ENCODE measurements at places on chromosomes 7 and 10.
A peak's percentile ranks its signal among the peaks of the same experiment; 100 is the strongest.

DNA sequence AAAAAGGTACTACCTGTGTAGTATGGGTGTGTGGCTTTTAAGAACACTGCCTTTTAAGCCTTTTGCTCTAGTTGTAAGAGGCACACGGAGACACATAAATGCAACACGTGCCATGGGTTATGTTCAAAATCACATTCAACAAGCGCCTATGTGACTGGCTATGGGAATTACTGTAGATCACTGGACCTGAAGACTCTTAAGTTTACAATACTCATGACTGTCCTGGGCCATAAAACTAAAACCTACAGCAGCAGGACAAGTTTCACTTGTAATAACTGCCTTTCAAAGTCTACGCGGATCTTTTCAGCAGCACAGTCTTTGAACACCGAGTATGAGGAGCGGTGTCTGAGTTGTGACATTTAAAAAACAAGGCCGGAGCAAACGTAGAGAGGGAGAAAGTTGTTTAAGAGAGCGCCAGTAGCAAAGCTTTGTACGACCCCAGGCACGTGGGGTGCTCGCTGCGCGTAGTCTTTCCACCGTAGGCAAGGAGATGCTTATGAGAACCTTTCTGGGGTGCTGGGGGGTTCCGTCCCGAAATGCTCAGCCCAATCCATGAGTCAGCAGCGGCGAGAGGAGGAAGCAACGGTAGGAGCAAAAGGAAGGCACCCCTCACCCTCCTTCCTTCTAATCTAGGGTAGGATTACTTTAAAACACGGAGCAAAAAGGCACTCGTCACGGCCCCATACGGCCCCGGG, 662 bp downstream of the DNAJC2 start:
- DNase-seq: peak; percentile 65

DNA sequence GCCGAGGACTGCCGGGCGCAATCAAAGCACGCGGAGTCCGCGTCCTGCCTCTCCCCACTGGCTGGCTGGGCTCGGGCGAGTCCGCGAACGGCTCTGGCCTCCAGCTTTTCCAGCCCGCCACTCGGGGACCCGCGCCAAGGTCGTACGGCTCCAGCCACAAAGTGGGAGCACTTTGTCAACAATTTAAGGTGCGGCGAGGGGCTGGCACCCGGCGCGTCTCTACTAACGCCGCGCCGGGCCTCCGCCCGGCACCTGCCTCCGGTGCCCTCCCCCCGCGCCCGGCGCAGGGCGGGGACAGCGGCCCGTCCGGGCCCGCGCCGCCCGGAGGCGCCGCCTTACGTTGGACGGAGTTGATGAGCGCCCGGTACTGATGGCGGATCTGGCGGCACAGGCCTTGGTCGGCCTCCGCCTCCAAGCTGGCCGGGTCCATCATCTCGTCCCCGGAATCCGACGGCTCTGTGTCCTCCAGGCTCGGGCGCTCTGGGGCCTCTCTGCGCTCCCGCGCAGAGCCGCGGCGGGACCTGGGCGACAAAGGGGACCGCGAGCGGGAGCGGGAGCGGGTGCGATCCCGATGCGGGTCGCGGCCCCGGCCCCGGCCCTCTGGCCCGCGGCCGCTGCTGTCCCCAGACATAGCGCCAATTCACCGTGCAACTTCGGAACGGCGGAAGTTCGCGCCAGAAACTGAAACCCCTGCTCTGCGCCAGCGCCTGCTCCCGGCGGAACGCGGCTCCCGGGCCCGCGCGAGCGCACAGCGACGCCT, at the start of gene NSMCE4A:
TSS of gene NSMCE4A (minus strand) at position 683 of the 760 bp plus-strand sequence. CDS start at position 631, 52 bp downstream.
- peak; percentile 87 for DNase-seq

DNA sequence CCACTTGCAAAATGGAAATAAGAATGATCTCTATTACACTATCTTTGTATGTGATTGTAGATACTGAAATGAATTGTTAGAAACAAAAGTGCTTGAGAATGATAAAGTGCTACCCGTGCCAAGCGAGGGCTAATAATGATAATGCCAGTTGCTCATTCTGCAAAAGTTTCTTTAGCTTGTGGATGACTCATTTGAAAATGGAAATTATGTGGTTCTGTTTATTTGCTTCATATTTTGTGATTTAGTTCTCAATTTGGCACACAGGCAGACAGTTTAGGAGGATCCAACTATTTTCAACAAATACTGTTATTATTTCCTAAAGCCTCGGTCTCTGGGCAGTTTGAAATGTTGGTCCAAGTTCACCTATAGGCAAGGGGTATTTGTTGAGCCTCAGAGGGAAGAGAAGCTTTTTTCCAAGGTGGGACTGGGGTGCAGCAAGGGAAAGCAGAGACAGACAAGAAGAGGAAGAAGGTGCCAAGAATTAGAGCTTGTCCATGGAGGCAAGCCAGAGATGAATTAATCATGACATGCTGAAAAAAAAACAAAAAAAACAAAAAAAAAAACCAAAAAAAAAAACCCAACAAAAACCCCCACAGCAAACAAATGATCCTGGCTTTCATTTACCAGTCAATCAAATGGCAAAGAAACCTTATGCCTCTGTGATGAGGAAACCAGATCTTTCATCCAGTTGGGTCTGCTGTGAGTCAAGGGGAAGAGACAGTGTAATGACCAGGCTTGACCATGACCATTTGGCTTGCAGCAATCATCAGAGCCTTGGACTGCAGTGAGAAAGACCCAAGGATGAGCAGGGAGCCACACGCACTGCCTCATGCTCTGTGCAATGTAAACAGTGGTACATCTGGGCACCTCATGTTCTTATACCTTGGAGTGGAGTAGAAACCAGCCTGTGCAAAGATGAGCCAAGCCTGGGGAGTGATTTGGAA, 285.0 kb upstream of the HABP2 start:
- no peak for DNase-seq

- no peak for DNase-seq
These were observed at the start of gene ZNF746 for GRCh38 chr7:149497467-149498261. TSS of gene ZNF746 (minus strand) at chr7:149497809. CDS start at chr7:149497536, 273 bp downstream.

DNA sequence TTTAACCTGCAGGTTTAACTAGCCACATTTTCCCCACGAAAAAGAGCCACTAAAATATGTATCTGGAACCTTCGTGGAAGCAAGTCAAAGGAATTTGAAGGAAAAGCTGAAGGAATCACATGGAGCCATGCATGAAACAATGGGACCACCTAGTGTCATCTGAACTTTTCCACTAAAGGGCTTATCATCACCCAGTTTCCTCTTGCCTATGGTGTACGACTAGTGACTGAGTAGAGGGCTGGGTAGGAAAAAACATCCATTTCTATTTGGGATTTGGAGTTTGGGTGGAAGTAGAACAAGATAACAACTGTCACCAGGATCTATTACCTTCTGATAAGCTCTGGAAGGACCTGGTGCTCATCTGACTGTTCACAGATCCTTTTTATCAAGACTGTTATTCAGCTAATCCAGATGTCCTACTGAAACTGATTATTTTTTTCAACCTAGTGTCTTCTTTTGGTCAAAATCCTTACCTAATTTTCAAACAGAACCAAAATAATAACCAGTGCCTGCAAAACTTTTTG, 153.2 kb upstream of the COL1A2 start:
- no peak for DNase-seq

- no peak for DNase-seq
These were observed 3.1 kb downstream of the AASS start for GRCh38 chr7:122140918-122141317.

- no peak for DNase-seq
These were observed 132.1 kb downstream of the CSTF2T start for GRCh38 chr10:51567271-51567670.

DNA sequence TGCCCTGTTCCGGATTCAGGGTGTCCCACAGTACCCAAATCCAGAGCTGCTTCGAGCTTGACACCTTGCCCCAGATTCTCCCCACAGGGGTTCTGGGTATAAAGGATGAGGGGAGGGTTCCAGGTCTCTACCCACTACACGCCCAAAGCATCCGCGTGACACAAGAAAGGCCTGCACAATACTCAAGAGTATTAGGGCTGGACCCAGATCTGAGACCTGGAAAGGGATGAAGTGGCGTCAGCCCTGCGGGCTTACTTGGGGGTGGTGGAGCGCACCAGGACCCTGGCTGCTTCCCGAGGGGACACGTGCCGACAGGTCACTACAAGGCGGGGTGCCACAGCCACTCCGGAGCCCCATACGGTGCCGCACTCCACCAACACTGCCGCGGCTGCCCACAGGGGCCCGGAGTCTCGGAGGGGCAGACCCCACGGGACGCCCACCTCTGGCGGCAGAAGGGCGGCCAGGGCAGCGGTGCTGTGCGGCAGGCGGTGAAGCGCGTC, 1.3 kb downstream of the TYSND1 start:
- peak; percentile 79 for DNase-seq

DNA sequence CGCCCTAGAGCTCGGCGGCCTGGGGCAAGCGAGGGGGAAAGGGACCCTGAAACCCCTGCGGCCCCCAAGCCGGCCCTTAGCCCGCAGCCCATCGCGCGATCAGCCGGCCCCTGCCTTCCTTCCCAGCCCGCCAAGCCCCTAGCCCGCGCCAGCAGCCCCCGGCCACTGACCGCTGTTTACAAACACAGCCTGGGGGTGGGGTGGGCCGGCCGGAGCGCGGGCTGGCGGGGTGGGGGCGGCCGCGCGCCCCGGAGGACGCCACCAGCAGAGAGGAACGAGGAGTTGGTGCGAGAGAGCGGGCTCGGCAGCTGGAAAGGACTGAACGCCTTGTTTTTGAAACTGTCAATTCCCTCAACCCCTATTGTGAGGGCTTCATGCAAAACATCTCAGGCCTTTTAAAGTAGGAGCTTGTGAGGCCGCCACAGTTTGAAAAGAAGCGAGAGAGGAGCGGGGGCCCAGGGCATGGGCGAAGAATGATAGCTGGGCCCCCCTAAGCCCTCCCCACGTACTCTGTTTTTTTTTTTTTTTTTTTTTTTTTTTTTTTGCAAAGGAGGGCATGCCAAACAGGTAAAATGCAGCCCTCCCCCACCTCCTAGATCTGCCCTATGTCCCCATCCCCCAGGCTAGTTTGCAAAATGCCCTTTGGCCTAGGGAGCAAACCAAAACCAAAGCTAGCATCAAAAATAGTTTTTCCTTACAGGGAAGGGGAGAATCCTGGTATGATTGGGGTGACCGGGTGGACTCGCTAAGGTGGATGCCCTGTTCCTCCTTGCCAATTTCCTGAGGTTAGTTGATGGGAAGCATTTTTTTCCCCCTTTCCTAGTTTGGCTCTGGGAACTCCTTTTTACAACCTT, 15.0 kb downstream of the SKIDA1 start:
- DNase-seq: no peak

GRCh38 chr10:132638130-132638515, 100.5 kb downstream of the INPP5A start:
- DNase-seq: peak; percentile 16
